ENCODE measurements at places on chromosomes 1 and 21.

- no peak for DNase-seq
Observed at GRCh38 chr1:177282976-177283375, 112.2 kb downstream of the BRINP2 start.

- DNase-seq = no peak
Observed at GRCh38 chr1:40987439-40988276, 8.2 kb downstream of the CTPS1 start.

- DNase-seq = no peak
Observed at GRCh38 chr1:14363707-14364413, 234.6 kb upstream of the KAZN start.

DNA sequence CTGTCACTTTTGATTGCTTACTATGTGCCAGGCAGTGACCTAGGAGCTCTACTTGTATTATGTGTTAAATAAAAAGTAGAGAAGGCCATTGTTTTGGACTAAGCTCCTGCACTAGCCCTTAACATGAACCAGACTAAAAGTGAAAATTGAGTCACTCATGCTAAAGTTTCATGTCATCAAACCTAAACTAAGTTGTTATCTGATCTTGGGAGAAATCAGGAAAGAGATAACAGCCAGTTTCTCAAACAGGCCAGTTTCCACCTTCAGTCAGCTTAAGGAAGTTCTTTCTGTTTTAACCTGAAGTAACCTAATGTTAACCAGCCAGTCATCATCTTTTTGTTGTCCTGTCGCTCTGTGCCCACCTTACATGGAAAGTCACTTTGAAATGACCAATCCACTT is 102.1 kb upstream of the MARK1 start:
- DNase-seq = no peak

- no peak for DNase-seq
Observed at GRCh38 chr1:145758575-145758974, 39.3 kb downstream of the CD160 start.

DNA sequence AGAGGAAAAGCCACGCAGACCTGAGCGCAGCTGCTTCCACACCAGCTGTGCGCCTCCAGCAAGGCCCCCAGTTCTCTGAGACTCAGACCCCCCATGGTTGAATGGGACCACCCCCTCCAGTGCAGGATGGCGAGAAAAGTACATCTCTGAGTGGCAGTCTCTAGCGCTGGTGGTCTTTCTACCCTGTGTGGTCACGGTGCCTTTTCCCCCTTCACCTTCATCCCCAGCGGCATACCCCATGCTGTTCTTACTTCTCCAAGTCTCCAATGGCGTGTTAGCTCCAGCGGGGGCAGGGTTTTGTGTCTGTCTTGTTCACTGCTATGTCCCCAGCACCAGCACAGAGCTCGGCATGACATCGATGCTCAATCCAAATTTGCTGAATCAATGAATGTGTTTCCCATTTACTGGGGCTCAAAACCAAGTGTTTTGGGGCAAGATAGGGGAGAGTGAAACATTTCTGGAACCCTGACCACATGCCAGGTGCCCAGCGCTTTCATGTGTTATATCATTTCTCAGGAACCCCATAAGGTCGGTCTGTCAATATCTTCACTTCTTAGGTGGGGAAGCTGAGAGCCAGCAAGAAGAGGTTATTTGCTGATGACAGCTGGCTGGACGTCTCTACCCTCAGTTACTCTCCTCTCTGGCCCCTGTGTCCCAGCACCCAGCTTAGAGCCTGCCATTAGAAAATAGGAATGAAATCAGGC is 959 bp upstream of the SDC3 start:
- no peak for DNase-seq

- no peak for DNase-seq
Observed at GRCh38 chr1:52532731-52533327, 20.1 kb downstream of the TUT4 start.

DNA sequence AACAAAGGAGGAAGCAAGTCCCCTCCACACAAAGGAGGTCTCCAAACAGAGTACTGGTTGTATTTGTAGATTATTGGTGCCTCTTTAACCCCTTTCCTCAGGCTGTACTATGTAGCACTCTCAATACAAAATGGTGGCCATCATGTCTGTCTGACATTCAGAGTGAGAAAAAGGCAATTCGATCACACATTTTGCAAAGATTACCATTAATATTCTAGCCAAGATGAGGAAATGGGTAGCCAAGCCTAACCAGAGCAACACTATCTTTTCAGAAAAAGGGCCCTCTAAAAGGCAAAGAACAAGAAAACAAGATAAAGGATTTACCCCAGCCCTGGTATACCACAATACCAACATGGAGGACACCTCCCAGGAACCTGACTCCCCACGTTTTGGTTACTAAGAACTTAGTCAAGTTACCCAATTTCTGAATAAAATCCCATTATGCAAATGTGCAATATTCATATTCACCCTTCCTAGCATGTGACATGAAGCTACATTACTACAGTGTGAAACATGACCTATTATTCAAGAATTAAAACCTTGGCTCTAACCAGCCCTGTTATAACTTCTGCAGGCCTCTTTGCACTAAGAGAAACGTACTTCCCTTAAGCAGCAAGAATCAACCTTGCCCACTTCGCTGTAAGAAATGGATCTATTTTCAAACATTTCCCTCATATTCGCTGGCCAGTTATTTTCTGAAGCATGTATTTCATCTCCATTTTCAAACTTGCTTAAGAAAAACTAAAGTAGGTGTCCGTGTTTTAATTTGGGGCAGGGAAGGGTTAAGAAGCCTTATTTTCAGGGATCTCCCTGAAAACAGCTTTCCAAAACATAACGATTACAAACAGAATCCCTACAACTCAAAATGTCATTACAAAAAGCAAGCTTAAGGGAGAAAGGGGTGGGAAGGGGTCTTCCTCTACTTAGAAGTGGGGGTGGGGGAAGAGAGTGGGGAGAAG is 2.1 kb downstream of the KDM5B start:
- no peak for DNase-seq

DNA sequence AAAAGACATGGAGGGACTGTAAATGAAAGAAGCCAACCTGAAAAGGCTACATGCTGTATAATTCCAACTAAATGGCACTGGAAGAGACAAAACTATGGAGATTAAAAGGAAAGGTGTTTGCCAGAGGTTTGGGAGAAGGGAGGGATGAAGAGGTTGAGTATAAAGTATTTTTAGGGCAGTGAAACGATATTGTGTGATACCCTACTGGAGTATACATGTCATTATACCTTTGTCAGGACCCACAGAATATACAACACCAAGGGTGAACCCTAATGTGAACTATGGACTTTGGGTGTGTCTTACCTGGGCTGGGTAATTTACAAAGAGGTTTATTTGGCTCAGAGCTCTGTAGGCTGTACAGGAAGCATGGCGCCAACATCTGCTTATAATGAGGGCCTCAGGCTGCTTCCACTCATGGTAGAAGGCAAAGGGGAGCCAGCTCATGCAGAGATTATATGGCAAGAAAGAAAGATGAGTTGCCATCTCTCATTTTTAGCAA is 73.4 kb downstream of the CD2 start:
- no peak for DNase-seq

DNA sequence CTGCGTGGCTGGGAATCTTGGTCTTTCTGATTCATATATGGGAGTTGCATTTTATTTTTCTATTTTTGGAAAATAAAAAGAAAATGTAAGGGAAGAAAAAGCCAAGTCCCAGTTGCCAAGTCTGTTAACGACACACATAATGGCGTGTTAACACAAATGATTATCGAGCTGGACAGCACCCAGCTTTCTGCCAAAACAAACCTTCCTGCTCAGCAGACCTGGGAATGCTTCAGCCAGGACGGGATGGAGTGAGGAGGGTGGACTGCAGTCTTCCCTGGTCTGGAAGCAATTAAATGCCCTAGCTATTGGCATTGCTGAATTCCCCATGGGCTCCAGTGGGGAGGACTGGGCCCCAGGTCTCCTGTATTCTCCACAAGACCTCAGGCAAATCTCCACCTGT is 184.2 kb upstream of the USP24 start:
- no peak for DNase-seq

DNA sequence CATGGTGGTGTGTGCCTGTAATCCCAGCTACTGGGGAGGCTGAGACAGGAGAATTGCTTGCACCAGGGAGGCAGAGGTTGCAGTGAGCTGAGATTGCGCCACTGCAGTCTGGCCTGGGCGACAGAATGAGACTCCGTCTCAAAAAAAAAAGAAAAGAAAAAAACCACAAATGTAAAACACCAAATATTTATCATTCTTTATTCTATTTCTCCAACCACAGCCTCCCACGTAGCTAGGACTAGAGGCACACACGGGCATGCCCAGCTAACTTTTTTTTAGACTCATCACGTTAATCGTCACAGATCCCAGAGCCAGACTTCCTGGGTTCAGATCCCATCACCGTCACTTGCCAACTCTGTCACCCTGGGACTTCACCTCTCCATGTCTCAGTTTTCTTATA is 13.5 kb downstream of the DNAJC16 start:
- no peak for DNase-seq

- no peak for DNase-seq
Observed at GRCh38 chr1:19734056-19734455, 65.7 kb downstream of the TMCO4 start.

DNA sequence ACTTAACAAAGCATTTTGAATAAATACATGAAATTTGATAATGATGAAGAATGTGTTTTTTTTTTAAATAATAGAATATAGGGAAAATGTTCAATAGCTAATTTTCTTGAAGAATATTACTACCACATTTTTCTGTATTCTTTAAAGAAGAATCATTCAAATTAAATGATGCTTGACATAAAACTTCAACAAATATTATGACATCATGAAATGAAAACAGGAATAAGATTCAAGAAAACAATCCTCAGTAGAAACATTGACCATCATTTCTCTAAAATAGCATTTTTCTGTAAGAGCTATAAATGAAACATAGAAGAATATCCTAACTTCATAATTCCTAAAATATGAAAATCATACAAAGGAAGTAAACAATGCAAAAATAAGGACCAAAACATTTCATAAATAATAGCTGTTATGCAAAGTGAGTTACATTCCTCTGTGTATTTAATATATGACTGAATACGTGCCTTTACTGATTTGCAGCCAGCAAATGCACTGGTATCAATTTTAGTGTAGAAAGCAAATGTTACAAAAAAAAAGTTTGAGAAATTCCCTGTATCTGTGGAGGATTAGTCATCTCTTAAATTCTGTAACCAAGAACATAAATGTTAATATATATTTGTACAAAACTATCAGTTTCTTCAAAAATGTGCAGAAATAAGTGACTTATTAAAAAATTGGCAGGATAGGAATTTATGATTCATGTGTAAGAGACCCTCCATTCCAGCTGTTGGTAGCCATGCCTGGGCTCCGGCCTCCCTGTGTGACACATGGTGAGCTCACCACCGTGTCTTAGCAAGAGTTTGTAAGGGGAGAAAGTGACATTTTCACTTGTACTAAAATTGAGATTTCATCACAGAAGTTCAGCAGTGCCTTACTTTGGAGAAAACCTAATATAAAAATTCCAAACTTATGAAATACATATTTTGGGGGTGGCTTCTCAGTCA is 15.0 kb upstream of the PTPN14 start:
- DNase-seq = no peak

DNA sequence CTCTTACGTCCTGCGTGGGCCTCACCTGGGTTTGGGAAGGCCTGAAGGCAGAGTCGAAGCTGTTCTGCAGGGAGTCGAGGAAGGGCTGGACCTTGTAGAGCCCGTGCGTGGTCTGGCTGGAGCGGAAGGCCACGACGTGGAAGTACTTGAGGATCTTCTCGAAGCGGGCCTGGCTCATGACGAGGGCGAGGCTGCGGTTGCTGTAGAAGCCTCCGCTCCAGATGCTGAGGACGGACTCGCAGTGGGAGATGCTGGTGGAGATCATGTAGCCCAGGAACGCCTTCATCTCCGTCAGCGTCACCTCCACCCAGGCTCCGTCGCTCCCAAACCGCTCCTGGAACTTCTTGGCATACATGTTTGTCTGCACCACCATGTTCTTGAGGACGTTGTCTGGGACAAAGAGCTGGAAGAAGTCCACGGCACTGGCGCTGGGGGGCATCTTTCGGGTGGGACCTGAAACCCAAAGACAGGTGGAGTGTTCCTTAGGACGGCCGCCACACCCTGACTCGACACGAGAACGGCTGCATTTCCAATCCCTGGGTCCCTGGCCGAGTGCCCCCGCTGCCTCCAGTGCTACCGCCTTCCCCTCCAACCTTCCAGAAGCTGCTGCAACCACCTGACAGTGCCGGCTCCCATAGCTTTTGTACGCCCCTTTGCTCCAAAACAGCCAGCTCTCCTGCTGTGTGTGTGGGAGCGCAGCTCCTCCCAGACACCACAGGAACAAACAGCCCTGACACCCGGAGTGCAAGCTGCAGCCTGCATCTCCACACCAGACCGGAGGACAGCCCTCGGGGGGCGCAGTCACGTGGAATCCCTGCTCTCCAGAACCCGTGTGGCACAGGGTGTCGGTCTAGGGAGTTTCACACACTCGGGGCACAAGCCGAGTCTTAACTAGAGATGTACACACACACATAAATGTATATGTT is 69.0 kb downstream of the PGBD5 start:
- no peak for DNase-seq

DNA sequence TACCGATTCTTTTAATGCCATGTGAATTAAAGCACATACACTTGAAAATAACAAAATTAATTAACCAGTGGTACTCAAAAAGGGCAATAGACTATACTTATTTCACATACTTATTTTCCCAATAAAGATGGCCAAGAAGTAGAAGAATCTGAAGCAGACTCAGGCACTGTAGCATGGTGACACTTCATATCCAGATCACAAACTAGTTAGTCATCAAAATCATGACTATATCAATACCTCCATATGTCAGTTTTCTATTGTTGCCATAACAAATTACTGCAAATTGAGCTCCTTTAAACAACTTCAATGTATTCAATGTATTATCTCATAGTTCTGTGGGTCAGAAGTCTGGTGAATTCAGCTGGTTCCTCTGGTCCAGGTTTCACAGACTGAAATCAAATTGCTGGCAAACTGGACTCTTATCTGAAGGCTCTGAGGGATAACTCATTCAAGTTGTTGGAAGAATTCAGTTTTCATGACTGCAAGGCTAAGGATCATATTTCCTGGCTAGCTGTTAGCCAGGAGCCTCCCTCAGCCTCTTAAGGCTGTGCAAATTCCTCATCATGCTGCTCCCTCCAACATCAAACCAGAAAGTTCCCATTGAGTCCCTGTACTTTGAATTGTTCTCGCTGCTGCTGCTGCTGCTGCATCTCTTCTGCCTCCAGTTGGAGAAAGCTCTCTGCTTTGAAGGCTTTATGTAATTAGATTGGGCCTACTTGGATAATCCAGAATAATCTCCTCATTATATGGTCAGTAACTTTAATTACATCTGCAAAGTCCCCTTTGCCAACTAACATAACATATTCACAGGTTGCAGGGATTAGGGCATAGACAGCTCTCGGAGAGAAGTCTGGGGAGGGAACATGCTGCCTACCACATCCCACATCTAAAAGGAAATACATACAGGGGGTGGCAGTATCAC is 91.5 kb downstream of the MRPL39 start:
- no peak for DNase-seq

GRCh38 chr1:185769136-185769535 is 34.9 kb downstream of the HMCN1 start:
- no peak for DNase-seq
